ENCODE measurements at places on chromosomes 16 and 17.

- no peak for DNase-seq
Observed at GRCh38 chr16:66508248-66508913, 41.5 kb downstream of the TK2 start.

GRCh38 chr16:2833776-2834175, 3.7 kb downstream of the ZG16B start:
- no peak for DNase-seq

DNA sequence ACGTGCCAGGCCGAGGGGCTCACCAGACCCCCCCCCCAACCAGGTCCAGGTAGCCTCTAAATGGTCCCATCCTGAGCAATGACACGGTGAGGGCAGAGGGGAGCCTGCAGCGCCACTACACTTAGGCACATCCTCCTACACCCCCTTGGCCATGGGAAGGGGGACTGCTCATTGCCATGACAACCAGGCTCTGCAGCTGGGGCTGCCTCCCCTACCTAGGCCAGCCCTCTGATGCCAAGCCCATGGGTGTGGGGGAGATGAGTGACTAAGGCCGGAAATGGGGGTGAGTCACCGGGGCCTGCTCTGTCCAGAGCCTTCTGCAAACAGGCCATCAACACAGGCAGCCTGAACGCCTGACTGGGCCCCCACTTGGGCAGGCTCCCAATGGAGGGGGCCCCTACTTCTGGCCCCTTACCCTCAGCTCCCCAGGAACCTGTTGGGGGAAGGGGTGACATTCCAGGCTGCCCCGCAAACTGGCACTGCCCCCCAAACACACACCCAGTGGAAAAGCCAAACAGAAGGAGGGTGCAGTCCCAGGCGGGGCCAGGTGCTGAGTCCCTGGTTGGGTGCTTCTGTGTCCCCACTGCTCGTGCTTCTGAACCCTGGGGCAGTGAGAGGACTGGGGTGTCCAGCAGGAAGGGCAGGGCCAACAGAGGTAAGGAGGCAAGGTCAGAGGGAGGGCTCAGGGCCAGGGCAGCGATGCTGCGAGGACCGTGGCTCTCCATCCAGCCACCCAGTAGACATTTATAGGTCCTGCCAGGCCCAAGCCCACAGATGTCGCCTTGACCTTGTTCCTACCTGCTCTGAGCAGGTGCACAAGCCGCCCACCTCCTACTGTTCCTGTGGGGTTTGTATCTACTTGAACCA, 8.2 kb downstream of the PLCD3 start:
- peak; percentile 40 for DNase-seq

DNA sequence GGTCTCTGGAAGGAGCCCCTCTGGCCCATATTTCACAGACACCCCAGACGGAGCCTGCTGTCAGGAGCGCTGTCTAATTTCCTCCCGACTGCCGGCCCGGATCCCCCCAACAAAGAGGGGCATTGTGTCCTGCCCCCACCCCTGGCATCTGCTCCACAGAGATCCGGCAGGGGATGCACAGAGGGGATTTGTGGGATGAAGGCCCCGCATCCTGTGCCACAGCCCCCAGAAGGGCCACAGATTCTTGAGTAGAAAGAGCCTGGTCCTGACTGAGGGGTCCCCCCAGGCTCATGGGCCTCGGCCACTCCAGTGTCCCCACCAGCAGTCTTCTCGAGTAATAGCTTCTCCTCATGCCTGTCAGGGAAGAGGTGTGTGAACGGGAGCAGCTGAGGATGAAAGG, 29.5 kb downstream of the MEOX1 start:
- no peak for DNase-seq

DNA sequence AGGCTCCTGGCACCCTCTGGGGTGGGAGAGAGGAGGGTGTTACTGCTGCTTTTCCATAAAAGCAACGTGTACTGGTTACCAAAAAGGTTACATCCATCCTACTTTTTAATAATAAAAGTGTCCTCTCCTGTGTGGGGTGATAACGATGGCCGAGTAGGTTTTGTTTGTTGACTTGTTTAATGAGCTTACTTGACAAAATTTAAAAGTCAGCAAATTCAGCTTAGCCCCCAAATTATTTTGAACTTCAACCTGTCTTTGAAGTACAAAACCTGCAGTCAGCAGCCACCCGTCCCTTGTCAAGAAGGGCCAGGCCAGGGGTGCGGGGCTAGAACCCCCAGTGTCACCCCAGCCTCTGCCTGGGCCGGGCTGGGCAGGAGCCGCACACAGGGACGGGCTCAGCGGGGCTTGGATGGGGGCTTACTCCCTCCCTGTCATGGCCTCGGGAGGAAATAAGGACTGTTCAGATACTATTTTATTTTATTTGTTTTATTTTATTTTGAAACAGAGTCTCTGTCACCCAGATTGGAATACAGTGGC, 103.9 kb upstream of the CHMP6 start:
- DNase-seq, result no peak

GRCh38 chr17:58324056-58324408, 4.6 kb downstream of the TSPOAP1 start:
- DNase-seq, result no peak

DNA sequence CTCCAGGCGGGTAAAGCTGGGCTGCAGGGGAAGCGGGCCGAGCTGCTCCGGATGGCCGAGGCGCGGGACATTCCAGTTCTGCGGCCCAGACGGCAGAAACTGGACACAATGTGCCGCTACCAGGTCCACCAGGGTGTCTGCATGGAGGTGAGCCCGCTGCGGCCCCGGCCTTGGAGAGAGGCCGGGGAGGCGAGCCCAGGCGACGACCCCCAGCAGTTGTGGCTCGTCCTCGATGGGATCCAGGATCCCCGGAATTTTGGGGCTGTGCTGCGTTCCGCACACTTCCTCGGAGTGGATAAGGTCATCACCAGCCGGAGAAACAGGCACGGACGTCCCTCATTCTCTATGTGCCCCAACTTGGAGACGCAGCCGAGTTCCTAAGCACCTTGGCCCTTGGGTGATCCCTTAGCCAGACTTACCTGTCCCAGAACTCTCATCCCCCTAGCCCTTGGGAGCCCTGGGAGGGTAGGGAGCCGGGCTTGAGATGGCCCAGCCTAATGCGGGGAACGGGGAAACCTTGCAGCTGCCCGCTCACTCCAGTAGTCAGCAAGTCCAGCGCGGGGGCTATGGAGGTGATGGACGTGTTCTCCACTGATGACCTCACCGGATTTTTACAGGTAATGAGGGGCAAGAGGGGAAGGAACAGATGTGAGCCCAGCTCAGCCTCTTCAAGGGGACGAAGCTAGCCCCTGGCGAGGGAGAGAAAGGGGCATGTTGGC, 806 bp downstream of the MRM1 start:
- DNase-seq, result peak; percentile 15

DNA sequence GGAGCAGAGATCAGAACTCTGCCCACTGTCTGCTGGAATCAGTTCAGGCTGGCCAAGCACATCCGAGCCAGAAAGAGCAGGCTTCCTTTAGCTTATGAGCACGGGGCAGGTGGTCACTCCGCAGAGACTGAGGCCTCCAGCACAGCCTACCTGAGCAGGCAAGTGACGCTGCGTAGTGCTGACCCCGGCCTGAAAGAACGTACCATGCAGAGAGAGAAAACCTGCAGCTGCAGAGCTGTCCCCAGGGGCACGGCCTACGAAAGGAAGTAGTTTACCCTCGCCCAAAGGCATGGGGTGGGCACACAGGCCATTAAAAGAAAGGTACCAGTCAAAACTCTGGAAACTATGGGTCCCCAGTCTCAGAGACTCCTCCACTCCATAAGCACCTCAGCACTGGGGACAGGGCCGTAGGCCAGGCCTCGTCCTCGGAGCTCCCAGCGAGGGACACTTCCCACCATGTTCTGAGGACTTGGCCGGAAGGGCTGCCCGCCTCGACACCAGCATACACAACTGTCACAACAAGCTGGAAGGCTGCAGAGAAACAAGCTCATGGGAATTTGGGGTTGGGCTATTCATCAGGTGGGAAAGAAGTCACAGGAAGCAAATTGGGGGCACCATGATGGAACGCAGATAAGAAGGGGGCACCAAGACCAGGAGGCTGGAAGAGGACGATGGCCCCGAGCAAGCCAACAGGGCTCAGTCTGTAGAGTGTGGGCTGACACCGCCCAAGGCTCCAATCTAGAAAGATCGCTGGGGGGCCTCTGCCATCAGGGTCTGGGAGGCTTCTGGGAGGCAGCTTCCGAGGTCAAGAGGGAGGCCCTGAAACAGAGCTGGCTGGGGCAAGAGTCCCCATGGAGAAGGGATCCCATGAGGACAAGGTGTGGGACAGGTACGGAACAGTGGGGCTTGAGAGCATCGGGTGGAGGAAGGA, 21.2 kb downstream of the MEAK7 start:
- DNase-seq, result no peak

- no peak for DNase-seq
Observed at GRCh38 chr17:62619417-62620155, 7.9 kb upstream of the MRC2 start.

DNA sequence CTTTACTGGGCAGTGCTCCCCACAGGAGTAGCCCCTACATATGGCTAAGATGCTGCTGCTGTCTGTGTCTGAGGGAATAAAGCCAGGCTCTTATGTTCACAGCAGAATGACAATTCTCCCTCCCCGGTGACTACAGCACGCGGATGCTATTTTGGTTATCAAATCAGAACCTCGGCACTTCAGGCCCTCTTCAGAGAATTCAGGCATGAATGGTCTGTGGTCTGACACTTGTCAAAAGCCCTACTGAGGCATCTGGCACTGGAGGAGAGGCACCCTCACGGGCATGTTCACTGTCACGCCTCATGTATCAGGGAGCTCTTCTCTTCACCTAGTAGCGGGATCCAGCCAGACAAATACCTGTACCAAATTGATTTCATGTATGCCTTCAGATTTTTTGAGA, 30.4 kb downstream of the KIAA0513 start:
- no peak for DNase-seq

GRCh38 chr17:79781012-79781650, 3.2 kb downstream of the CBX2 start:
- no peak for DNase-seq

GRCh38 chr17:2405247-2405926, 4.5 kb upstream of the MNT start:
- no peak for DNase-seq

DNA sequence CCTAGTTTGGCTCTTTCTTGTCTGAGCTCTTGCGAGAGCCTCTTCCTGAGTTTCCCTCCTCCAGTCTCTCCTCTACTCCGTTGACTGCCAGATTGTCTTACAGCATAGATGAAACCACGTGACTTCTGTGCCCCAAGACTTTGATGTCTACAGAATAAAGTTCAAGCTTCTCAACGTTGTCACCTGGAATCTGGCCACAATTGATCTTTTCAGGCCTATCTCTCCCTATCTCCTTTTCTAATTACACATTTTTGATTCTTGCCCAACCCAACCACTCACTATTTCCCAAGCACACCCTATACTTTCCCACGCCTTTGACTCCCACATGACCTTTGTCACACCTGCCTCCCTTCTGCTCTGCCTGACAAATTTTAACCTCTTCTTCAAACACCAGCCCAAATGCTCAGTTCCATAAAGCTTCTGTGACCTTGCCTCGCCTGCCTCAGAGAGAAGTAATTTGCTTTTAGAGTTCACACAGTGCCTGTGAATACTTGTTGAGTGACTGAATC, 52.4 kb upstream of the PMFBP1 start:
- DNase-seq, result no peak

DNA sequence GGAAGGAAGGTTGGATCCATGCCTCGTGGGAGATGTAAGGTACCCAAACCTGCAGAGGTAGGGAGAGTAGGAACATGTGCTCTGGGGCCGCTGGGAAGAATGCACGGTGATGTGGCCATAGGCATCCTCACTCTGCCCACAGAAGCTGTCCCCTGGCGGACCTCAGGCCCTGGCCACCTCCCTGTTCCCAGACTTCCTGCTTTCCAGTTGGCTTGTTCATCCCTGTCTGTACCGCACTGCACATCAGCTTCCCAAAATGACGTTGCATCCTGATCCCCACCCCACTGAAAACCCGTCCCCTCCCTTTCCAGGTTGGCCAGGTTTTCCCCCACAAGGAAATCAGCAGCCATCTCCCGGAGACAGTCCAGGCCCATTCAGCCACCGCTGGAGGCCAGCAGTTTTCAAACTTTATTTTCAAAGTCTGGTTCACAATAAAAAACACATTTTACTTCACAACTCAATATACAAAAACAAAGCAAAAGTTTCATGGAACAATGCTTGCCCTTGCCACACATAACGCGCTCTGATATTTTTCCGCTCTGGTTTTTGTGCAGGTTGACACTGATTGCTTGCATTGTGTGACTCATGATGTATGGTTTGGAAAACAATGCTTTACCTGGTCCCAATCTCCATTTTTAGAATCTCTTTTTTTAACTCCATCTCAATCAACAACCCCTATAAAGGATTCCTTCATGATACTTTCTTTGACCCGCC, 143.0 kb downstream of the GAS7 start:
- DNase-seq, result no peak

DNA sequence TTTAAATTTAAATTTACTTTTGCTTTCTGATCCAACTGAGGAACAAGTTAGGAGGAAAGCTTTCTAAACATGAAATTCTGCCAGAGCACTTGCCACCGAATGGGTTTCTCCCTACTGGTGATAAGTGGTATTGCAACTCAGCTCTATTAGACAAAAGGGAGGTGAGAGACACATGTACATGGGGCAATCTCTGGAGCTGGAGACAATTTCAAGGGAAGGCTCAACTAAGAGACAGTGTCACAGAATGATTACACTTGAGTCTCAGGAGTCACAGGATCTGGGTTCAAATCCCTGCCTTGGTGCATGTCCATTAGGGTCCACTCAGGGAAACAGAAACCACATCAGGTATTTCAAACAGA, 37.4 kb downstream of the SOCS1 start:
- no peak for DNase-seq

DNA sequence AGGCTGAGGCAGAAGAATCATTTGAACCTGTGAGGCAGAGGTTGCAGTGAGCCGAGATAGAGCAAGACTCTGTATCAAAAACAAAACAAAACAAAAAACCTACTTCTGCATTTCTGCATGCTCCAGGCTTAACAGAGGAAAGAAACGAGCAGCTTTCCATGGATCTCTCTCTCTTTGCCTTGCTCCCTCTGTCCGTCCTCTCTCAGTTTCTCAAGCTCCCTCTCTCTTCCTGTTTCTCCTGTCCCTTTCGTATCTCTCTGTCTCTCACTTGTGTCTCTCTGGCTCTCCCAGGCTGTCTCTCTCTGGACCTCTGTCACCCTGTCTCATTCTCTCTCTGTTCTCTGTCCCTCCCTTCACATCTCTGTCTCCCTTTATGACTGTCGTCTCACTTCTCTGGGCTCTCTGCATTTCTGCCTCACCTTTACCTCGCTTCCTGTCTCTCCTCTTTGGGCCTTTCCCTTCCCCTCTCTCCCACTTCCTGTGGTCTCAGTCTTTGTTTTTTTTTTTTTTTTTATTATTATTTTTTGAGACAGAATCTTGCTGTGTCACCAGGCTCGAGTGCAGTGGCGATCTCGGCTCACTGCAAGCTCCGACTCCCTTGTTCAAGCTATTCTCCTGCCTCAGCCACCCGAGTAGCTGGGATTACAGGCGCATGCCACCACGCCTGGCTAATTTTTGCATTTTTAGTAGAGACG, 4.1 kb upstream of the PITPNA start:
- peak; percentile 72 for DNase-seq

- DNase-seq, result peak; percentile 69
Observed at GRCh38 chr17:44345454-44346026, 438 bp downstream of the GRN start.

- DNase-seq, result no peak
Observed at GRCh38 chr17:75565066-75565465, 22.5 kb upstream of the MYO15B start.

GRCh38 chr17:45256114-45256966, 5.6 kb downstream of the SPATA32 start:
- peak; percentile 31 for DNase-seq

Measured in CD8-positive, alpha-beta T cell (primary cell).